ENCODE measurements at places on chromosomes 1 and 21.

- DNase-seq = no peak
Measured at GRCh38 chr1:24900985-24901781, 28.9 kb downstream of the RUNX3 start.

- no peak for DNase-seq
Measured at GRCh38 chr1:119635811-119636390, 12.2 kb downstream of the ZNF697 start.

DNA sequence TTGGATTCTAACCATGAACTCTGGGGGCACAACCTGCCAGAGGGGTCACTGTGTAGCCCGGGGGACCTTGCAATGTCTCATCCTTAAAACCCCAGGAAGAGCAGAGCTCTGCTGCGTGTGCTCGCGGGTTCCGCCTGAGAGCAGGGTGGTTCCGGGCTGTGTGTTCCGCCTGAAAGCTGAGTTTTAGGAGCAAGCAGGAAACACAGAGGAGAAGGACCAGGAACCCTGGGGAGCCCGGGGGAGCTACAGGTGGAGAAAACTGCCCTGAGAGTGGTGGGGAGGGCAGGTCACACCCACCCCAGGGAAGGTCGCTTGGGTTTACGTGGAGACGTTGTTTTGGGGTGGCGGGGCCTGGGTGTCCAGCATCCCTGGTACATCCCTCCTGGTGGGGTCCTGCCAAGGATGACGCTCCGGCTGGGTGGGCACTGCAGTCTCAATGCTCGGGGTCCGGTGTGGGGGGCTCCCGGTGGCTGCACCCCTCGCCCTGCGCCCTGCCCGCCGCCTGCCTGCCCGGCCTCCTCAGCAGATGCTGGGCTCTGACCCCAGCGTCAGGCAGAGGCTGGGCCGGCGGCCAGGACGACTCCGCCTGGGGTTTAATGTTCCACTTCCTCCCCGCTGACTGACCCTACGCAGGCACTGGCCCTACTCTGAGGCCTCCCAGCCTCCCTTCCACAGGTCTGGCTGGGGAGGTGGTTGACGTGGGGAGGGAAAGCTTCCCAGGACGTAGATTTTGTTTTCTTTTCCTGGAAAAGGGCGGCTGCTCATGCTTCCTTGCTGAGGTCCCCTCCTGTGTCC lies 17.3 kb upstream of the C1orf159 start:
- no peak for DNase-seq

DNA sequence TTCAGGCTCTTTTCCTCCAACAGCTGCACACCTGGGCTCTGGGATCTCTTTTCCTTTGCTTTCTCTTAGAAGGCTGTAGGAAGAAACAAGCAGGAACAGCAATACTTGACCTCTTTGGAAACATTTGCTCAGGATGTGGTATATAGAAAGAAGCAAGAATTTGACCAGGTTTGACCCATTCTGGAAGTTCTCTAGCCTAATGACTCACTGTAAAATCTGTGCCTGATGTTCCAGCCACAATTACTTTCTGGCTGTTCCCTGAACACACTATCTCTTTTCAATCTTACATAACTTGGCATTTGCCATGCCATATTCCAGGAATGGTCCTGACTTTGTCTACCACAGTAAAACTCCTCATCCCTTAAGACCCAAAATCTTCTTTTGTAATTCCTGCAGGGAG lies 419.9 kb upstream of the DAB1 start:
- DNase-seq = no peak

- no peak for DNase-seq
Measured at GRCh38 chr21:21807598-21807903, 809.3 kb downstream of the NCAM2 start.

GRCh38 chr1:98963064-98963758 lies 41.5 kb downstream of the PLPPR5 start:
- DNase-seq = no peak

DNA sequence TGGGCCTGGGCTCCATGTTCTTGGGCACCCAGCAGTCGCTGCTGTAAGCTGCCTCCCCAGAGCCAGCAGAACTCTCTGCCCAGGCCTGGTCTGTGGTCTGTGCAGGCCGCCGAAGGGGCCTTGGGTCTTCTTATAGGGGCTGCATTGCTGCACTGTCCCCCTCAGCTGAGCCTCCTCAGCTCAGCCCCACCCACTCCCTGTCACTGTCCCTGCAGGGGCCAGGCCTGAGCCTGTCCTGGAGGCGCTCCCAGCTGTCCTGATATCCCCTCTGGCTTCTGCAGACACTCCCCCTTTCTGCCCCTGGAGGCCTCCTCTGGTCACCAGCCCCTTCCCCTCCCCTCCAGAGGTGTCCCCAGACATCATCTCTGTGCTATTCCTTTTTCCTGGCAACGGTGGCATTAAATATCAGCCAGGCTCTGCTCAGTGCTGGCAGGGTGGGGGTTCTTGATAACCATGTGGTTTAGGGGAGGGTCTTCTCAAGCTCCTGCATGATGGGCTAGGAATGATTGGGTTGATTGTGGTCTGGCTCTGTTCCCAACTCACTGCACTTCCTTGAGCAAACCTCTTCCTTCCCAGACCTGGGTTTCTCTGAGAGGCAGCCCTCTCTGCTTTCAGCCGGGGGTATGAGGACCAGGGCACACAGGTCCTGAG lies 3.7 kb upstream of the FOXO6 start:
- DNase-seq = no peak

GRCh38 chr1:207282496-207283380 lies 38.7 kb upstream of the CD55 start:
- no peak for DNase-seq

DNA sequence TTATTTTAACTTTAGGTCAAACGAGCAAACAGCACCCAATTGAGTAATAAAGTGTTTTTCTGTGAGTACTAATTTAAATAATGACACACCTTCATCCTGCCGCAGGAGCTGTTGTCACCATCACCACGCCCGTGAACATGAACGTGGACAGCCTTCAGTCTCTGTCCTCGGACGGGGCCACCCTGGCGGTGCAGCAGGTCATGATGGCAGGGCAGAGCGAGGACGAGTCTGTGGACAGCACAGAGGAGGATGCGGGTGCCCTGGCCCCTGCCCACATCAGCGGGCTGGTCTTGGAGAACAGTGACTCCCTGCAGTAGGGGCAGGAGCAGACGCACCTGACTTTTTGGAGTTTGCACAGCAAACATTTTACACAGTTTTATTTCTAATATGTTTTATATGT lies 45.9 kb downstream of the CBS start:
- DNase-seq = no peak

DNA sequence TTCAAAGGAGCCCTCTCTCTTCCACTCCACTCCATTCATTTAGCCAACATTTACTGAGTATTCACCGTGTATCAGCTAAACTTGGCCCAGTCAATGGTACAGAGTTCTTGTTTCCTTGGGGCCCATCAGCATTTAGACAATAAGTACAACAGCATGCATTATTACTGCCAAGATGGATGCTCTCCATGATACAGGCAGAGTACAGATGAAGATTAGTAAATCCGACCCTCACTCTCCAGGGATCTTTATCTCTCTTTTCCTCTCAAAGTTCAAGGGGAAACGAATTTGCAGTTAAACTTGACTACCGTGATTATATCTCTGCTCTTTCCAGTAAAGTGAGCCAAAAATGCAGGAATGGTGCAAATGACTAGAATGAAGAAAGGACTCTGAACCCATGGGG lies 184.6 kb upstream of the DUSP10 start:
- DNase-seq = no peak

- DNase-seq = no peak
Measured at GRCh38 chr1:65866439-65866838, 73.7 kb downstream of the PDE4B start.

DNA sequence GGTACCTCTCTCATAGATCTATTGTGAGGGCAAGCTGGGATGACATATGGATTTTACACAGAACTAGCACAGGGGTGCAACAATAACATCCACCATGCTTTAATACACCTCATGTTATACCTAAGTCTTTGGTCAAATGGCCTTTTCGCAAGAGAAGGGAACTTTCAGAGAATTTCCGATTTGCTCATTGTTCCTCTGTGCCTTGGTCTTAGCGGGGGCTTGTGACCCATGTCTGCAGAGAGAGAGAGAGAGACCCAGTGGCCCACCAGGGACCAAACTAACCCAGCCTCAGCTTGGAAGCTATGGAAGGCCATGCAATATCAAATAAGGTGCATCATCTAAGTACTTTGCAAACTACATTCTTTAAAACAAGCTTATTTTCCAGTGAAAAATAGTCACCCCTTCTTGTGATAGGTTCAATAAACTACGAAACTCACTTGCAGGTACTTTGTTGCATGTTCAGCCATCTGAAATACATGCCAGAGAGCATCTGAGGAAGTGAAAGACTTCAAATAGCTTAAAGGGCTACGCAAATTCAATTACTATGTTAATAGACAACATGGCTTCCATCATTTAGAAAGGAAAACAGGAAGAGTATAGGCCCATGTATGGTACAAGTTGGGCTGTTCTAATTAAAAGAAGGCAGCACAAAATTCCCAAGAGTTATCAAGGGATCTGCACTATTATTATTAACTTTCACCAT lies 100.7 kb downstream of the KCNN3 start:
- DNase-seq = no peak

GRCh38 chr1:230028602-230029223 lies 38.3 kb upstream of the GALNT2 start:
- no peak for DNase-seq

GRCh38 chr1:93219443-93219842 lies 38.9 kb downstream of the CCDC18 start:
- DNase-seq = no peak

All from iPS-NIHi11 (cell line).